ENCODE measurements at places on chromosomes 12 and 14.

DNA sequence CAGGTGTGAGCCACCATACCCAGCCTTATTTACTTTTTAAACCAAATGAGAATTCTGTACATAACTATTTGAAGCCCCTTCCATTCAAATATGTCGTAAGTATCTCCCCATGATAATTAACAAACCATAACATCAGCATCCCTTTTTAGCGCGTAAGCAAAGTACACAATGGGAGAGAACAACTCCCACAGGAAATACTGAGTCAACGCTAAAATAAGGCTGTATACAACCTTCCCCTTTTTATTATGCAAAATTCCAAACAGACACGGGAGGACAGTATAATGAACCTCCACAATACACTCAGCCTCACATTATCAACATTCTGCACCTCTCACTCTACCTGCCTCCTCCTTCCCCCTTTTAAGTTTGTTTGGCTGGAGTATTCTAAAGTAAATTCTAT, 73.5 kb downstream of the CCDC88C start:
- DNase-seq = no peak

DNA sequence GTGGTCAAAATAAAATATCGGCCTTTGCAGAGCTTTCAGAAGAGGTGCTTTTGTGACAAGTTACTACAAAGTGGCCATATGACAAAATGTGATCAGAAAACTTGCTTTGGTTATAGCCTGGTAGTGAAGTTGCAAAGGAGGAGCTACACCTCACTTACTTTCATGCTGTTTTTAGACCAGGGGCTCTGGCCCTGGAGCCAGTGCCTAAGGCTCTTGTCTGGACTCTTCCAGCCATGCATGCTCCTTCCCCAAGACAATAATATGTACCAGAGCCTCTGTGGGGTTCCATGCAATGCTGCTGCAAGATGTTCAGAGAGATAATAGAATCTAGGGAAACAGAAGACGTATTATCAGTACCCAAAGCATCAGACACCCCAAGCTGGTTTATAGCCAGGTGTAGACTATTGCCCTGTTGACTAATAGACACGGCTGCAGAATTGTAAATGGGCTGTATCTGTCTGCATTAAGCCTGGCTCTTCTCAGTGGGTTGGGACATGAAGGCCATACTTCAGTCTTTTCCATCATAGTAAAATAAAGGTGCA, 88.5 kb downstream of the EGLN3 start:
- DNase-seq = no peak

GRCh38 chr14:101131451-101131916, 228.0 kb upstream of the RTL1 start:
- DNase-seq = no peak

DNA sequence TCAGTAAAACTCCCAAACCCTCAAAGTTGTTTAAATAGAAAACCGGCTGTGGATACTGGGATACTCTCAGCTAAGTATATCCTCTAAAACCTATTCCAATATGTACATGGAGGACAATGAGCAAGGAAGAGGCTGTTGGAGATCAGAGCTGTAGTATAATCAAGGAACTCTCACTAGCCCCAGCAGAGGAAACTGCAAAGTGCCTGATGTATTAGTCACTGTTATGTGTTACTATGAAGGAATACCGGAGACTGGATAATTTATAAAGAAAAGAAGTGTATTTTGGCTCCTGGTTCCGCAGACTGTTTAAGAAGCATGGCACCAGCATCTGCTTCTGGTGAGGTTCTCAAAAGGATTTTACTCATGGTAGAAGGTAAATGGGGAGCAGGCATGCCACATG, 65.6 kb upstream of the RPL10L start:
- no peak for DNase-seq

DNA sequence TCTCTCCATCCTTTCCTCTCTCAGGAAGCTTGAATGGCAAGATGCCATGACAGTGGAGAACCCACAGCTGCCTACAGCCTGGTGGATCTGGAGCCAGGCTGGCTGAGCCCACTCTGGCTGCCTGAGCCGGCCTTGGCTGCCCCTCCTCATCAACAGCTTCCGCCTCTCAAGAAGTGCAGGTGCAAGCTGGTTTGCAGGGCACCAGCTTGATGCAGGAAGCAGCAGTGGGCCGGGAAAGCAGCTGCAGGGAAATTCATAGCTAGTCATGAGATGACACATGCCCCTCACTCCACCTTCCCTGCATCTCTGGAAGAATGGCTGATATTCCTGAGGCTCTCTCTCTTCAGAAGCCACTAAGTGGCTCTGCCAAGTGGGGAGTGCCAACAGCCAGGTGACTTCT, 289.1 kb downstream of the RPS29 start:
- DNase-seq = no peak

DNA sequence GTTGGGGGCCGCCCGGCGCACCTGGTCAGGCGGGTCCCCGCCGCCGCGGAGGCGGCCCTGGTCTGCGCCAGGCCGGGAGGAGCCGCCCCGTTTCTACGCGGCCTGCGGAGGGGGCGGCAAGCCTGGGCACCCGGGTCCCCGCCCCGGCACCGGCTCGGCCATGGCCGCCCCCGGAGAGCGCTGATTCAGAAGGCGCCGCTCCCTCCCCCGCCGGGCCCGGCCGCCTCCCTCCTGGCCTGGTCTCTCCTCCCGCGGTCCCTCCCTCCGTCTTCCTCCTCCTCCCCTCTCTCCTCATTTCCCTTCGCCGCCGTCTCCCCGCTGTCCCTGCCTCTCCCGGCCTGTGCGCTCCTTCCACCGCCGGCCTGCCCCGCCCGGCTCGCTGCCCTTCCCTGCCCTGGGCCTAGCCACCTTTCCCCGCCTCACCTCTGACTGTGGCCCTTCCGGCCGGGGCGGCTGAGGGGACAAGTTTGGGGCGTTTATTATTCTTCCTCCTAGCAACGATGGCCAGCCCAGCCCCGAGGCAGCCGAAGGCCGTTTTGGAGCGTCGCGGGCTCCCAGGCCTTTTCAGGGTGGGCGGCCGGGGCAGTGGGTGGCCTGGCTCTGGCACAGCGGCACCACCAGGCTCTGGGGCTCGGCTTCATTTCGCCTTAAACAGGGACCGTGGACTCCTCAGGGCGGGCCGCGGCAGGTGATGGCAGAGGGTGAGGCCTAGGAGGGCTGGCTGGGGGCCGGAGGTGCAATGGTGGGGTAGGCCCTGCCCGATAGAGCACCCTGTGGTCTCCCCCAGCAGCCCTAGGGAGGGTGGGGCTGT, 768 bp downstream of the CEP170B start:
- DNase-seq = peak; percentile 56

DNA sequence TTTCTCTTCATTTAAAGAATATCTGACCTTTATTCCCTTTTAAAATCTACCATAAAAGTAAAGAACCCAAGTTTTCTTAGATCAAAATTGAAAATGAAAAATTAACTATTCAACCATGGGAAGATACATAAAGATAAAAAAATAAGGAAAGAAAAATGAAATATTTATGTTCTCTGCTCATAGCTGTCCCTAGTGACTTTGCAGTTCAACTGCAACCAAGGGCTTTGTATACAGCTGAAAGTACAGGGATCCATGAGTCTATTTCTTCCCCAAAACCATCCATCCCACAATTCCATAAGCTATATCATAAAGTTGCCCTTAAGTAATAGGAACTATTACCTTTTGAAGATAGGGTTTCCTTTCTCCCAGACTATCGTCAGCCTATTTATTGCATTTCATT, 113.1 kb downstream of the ITPR2 start:
- no peak for DNase-seq

DNA sequence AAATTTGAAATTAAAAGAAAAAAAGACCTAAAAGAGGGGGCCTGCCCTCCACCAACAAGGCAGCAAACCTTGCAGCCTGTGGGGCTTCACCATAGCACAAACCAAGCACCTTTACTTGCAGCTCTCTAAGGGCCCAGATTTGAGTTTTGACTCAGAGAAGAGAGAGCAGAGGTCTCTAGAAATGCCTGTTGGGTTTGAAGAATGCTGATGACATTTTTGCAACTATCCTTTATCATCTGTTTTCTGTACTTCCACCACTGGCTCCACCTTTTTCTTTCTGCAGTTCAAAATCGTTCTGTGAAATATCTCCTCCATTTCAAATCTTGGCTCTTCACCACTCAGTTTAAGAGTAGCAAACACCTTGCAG, 83.8 kb upstream of the HMGA2 start:
- no peak for DNase-seq

DNA sequence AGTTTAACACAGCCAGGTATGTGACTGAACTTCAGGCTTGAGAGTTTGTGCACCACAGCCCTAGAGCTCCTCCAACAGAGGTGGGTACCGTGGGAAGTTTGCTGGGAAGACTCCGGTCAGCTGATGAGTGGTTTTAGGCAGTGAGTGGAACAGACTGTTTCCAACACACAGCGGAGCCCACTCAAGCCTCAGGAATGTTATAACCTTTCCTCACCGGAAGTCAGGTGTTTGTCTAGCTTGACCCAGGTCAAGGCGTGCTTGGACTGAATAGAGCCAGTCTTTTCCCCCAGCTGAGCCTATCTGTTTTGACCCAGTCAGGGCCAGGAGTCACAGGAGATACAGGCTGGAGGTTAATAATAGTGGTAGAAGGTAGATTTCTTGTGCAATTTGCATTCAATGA, 138.4 kb upstream of the PARP11 start:
- no peak for DNase-seq

All from myocyte (in vitro differentiated cells).